ENCODE measurements at places on chromosomes 5 and 9.

DNA sequence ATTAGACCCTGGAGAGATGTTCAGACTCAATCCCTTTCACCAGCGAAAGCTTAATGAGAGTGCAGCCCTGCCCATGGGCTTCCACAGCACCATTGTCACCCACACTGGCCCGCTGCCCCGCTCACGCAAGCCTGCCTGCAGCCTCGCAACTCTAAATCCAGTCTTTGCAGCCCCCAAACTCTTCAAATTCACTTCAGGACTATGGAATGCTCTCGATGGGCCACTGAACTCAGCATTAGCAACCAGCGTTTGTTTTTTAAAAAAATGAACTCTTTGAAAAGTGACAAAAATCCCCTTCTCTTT, 17.1 kb downstream of the DCANP1 start:
- no peak for DNase-seq

DNA sequence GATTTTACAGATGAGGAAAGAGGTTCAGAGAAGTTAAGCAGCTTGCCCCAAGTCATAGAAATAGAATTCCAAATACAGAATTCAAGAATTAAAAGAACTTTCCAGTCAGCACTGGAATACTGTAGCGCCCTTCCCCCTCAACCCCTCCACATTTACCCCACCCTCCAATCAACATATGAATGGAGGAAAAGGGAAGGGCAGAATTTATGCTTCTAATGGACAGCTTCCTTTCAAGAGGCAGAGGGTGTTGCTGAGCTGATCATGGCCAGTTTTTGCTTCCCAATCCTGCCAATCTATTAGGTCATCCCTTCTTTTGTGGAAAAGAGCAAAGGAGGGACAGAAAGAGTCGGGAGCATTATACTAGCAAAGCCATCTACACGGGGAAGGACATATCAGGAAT, 39.1 kb upstream of the ANKRD31 start:
- no peak for DNase-seq

GRCh38 chr9:129725795-129726251, 27.0 kb downstream of the PTGES start:
- DNase-seq, result no peak

GRCh38 chr9:36137392-36138004, 965 bp downstream of the GLIPR2 start:
- no peak for DNase-seq

DNA sequence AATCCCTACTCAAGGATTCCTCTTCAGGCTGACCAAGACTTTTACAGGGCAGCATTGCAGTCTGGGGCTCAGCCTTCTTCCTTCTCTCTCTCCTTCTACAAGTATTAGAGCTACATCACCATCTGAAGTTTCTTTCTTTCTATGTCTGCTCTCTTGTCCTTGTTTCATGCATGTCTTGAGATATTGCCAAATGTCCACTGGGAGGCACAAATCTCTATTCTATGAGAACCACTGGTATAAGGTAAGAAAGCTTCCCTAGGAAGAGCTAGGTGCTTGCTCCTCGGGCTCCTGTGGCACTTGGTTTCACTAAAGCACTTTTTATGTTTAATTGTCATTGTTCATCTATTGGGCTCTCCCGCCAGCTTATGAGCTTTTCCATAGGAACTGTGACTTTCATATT, 289.2 kb upstream of the PCSK5 start:
- no peak for DNase-seq

GRCh38 chr5:135106610-135107471, 72.8 kb upstream of the PITX1 start:
- no peak for DNase-seq

- no peak for DNase-seq
Observed at GRCh38 chr9:34179213-34180136, 632 bp downstream of the UBAP1 start.

DNA sequence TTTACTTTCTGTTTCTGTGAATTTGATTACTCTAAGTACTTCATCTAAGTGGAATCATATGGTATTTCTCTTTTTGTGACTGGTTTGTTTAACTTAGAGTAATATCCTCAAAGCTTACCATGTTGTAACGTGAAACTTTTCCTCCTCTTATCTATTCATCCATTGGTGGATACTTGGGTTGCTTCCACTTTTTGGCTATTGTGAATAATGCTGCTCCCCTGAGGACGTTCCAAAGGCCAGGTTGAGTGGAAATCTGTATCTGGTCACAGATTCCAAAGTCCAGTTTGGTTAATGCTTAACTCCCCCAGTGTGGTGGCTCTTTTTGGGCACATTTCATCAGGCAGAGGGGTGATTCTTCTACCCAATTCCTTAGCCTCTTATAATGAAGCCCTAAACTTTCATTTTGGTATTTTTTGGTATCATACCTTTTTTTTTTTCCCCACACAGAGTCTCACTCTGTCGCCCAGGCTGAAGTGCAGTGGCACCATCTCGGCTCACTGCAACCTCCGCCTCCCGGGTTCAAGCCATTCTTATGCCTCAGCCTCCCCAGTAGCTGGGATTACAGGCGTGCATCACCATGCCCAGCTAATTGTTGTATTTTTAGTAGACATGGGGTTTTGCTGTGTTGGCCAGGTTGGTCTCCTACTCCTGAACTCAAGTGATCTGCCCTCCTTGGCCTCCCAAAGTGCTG, 65.4 kb downstream of the CMYA5 start:
- no peak for DNase-seq

- DNase-seq, result no peak
Observed at GRCh38 chr9:134641990-134642384, 384 bp downstream of the COL5A1 start.

DNA sequence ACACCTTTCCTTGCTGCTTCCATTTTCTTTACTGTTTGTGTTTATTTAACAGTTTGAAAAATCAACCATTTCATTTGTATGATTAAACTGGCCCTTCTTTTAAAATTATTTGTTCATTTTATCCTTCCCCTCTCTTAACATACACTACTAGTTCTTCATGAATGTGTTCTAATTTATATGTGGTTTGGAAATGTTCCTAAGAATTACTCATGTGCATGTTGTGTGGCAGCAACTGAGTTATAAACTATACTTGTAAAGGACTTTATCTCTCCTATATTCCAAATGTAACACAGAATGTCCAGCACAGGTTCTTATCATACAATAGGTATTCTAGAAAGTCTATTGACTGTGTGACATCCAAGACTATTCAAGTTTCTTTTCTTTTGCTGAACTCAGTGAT, 358.2 kb upstream of the MEF2C start:
- DNase-seq, result no peak

DNA sequence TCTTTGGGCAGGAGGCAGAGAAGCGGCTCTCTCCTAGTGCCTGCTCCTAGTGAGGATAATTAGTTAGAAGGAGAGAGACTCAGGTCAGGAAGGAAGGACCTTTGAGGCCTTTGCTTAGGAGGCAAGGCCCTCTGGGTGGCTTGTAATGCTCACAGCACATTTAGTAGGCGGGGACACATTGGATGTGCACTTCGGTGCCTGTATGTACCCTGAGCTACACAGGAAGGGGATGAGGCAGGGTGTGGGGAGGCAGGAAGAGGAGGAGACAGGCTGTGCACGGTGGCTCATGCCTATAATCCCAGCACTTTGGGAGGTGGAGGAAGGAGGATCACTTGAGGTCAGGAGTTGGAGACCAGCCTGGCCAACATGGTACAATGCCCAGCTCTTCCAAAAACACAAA, 7.2 kb upstream of the LCN2 start:
- DNase-seq, result no peak

DNA sequence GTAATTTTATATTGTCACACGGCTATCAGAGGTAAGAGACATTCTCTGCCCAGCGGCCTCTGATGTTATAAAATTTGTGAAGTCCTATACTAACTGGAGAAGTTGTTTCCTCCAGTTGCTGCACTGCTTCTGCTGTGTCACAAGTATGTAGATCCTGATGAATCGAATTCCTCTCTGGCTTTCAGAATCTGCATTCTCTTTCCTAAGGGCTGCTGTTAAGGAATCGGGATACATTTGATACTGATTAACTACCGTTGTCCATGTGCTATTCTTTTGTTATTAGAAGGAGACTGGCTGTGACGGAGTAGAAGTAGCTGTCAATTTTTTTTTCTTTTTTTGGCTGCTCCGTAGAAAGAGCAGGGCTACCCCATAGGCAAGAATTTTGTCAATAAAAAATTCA, 81.7 kb upstream of the LRRC70 start:
- DNase-seq, result no peak

GRCh38 chr9:92133949-92134604, 18.9 kb upstream of the SPTLC1 start:
- no peak for DNase-seq

DNA sequence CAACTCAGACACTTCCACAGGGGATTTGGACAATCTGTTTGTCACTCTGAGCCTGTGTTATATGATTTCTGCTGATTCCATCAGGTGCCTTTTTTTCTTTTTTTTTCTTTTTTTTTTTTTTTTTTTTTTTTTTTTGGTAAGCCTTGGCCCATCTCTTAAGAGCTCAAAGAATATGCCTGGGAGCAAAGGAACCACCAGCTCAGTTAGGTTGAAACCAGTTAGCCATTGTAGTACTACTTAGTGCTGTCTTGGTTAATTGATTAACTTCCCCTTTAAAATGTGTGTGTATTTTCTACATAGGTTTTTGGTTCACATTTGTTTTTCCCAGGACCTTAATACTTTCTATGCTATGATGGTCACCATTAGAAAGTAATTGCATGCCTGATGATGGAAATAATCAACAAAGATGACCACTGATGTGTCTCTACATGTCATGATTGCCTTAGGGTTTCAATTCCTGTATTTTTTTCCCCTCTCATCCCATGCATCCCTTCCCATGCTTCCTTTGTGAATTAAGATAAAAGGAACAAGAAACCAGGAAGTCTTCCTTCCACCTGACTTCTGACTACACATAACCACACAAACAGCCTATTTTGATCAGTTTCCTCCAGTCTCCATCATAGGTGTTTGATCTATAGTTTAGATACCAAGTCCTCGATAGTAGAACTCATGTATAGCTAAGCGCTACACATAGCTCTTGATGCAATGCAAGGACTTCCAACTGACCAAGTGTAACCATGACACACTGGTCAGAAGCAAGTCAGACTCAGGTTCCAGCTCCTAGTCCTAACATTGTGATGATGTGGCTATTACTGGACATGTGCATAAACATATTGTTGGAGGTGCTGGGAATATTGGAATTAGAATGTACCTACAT, 306.1 kb downstream of the EFNA5 start:
- DNase-seq, result no peak

GRCh38 chr5:78905084-78905938, 79.8 kb downstream of the ARSB start:
- DNase-seq, result no peak

DNA sequence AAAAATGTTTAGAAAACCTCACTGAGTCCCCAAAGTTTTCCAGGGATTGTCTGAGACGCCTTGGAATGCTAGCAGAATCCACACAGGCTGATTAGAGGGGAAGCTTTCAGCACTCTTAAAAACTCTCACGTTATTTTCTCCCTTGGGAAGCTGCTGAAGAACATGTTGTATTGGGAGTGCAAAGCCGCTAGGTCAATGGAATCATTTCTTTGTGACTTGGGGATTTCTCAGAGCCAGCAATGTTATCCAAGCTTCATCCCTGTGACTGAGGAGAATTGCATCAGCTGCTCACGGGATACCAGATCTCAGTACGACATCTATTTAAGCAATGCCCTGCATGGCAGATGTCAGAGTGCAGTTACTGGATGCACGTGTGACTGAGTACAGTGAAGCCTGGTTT, 426.4 kb upstream of the MPDZ start:
- no peak for DNase-seq

DNA sequence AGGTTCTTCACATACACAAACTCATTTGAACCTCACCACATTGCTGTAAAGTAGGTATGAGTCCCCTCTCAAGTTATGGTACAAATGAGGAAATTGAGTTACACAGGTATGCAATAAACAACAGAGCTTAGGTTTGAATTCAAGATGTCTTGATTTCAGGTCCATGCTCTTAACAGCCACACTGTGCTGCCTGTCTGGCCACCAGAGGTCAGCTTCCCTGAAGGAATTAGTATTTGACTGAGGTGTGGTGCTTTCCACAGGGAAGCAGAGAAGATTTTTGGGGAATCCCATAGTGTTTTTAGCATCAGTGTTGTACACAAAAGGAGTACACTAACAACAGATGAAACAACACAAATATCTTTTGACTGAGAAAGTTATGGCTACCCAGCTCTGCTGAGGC, 94.4 kb upstream of the ITGA1 start:
- DNase-seq, result no peak

DNA sequence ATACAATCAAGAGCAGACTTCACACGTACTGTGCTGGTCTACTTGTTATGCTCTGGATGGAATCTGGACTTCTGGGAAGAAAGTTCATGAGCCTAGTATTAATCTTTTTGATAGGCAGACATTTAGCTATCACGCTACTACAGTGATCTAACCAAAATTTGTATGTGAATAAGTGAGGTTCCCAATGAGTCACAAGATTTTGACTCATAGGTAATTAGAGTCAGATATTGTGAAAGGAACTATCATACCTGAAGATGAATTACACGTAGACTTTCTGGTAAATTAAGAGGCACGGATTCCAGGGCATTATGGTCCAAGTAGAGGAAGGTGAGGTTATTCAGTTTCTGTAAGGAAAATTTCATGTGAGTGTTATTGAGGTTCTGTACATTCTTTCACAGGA, 18.4 kb downstream of the OGN start:
- DNase-seq, result no peak

DNA sequence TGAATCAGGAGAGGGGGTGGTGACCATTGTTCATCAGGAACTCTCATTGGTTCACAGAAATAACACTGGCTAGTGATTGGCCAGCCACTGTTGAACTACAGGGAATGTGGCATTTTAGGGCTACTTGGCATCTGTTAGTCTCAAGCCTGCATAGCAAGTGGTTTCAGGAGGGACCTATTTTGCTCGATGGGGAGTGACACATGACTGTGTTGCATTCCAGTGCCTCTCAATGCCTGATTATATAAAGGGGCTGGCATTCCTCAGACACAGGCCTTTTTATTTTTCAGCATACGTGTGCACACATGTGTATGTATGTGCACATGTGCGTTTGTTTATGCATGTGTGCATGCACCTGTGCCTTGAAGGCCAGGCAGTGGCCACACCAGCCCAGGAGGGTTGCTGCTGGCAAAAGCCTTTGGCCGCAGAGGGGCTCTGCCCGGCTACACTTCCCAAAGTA, 23.2 kb downstream of the FGD3 start:
- DNase-seq, result no peak

DNA sequence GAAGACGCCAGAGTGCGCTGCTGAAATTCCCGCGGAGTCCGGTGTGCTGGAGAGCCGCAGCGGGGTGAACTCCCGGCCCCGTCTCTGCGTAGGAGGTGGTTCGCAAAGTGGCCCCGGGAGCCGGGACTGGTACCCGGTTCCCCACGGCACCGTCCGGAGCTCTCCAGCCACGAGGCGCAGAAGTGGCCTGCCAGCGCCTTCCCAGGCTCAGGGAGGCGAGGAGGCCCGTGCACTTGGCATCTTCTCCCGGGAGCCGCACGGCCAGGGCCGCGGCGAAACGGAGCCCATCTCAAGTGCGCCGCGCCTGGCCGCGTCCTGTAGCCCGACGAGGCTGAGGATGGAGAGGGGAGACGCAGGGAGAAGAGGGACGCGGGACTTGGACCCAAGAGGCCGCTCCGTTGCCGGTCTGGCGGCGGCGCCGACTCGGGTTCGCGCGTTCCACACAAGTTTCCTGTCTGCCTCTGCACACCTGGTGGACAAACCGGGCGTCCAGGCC, 1.1 kb upstream of the IRX1 start:
- no peak for DNase-seq
